Anterior cingulate cortex (tissue), 58 donors: ENCODE measurements at places on chromosomes 3 and 15.

GRCh38 chr3:6679510-6679909 lies 181.4 kb upstream of the GRM7 start:
- DNase-seq: no peak

DNA sequence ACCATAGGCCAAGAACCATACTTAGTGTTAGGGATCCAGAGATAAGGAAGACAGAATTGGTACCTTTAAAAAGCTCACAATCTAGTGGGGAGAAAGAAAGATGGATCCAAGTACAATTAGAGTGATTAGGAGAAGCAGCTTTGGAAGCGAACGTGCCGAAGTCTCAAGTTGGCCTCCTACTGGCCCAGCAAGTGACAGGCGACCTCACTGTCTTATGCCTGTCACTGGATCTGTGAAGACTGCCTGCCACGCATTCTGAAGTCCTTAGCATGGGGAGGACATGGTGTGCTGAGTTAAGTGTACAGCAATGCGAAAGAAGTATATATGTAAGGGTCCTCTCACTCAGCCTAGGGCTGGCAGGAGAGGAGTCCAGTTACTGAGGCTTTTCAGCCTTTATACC lies 141.0 kb downstream of the GABRB3 start:
- no peak for DNase-seq

- no peak for DNase-seq
Observed at GRCh38 chr3:35500641-35501350, 138.5 kb upstream of the ARPP21 start.

DNA sequence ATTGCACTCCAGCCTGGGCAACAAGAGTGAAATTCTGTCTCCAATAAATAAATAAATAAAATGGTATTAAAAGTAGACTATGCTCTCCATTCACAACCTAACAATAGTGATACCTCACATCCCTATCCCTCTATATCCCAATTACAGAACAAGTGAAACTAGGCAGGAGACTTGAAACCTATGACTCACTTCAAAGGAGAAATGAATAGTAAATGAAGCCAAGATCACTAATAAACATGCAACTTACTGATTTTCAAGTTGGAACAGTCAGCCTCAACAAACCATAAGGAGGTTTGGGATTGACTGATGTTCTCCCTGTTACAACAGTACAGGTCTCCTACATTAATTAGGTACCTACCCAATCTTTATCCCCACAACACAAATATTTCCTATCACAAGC lies 103.4 kb downstream of the GSK3B start:
- DNase-seq: no peak

GRCh38 chr3:196501316-196502044 lies 2.1 kb downstream of the RNF168 start:
- DNase-seq: no peak

- no peak for DNase-seq
Observed at GRCh38 chr3:38552364-38552763, 56.2 kb downstream of the EXOG start.

GRCh38 chr3:24450160-24450907 lies 44.3 kb downstream of the THRB start:
- no peak for DNase-seq

DNA sequence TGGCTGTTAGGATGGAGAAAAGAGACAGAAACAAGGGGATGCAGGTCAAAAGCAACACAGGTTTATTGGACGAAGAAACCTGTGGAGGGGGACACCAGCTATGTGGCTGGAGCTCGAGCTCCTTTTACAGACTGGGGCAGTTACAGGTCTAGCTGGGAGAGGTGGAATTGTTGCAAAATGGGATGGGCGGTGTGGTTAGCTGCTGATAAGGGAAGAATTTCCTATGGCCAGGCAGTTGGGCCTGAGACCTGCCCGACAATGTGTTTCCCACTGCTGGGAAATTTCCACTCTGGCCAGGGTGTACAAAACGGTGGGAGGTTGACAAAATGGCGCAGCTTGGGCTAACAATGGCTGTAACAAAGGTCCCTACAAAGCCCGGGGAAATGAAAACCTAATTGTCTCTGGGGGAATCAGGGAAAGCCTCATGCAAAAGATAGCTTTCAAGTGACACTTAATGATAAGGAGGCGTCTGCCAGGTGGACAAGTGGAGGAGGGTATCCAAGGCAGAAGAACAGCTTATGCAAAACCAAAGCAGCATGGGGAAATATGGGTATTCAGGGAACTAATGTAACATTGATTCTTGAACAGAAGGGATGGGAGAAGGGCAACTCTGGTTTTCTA lies 137.4 kb upstream of the SGO1 start:
- DNase-seq: no peak

DNA sequence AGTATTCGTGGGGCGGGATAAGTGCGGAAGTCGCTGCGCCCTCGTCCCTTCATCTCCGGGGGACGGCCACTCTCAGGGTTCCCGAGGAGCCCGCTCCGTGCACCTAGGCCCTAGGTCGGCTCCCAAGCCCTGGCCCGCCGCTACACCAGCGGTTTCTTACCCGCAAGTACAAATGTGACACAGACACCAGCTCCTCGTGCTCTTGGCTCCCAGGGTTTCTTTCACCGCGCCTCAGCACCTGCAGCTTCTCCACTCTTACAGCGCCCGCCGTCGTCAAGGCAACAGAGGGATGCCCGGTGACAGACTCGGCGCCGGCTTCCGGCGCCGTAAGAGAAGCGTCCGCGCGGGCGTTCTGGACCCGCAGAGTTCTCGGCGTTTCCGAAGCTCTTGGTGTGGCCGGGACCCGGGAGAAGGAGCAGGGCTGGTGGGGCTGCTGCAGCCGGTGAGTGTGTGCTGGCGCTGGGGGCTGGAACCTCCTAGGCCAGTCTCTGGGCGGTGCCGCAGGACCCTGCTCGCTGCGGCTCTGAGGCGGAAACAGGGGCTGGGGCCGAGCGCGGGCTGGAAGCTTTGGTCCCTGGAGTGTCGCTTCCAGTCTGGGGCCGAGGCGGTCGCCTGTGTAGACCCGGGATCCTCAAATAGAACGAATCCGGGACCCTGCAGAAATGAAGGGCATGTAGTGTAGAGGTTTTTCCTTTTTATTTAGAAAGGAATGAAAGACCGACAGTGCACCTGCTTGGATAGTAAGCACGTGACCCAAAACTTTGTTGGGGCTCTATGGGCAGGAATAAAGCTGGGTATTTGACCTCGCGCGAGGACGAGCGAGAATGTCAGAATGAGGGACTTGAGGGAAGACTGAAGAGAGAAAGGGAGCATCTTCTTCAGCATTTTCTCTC lies 155.4 kb upstream of the GOLGA6L4 start:
- peak; percentile 63 for DNase-seq

- no peak for DNase-seq
Observed at GRCh38 chr15:46213551-46213950, 578.7 kb downstream of the SQOR start.

DNA sequence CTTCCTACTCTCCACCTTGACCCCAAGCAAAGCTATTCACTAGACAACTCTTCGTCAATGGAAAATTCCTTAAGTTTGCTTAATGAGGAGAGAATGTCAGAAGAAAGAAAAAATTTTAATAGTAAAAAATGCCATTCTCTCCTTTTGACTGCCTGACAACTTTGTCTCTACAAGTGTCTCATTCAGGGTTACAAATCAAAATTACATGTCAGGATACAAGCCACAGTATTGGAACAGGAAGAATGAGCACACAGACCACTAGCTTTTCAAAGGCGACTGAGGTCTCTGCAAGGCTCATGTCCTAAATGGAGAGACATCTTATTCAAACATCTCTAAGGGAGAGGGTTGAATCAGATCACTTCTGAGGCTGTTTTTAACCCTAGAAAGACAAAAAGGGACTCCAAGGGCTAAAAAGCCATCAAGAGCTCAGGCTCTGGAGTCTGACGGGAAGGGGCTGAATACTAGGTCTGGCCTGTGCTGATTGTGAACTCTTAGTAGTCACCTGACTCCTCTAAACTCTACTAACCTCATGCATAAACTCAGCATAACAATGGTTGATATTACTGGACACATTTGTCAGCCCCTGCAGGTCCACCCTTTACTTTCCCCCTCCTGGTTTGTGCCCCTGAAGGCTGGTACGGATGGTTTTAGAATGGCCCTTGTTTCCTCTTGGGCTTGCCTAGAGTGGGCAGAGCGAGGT lies 12.8 kb upstream of the MEIS2 start:
- DNase-seq: no peak

DNA sequence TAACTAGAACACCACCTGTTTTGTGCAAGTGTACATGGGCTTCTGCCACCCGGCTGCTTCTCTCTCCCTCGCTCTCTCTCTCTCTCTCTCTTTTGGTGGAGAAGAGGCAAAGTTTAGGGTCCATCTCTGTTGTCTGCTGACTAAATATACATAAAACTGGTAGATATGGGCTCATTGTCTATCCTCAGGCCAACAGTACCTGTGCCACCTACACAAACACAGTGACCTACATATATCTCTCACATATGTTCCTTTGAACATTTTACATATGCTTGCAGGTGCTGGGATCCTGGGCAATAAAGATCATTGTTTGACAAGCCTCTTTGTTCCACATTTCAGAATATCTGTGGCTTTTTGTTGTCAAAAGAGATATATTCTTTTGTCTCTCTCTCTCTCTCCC lies 256.3 kb upstream of the KCNH8 start:
- DNase-seq: no peak

- no peak for DNase-seq
Observed at GRCh38 chr15:73324496-73325170, 44.1 kb downstream of the HCN4 start.

DNA sequence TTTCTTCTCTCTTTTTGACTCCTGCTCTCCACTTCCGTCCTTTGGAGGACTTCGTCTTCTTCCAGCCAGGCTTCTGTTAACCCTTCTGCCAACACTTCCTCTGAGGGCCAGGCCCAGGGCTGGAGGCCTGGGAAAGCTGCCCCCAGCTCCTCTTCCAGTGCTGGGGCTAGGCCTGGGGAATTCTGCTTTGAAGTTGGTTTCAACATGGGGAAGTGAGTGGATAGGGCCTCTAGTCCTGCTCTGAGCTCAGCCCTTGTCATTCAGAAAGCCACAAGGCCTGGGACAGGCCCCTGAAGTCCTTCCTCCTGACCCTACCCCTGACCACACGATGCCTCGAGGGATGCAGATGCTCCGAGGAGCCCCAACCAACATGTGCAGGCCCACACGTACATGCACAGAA lies 53.9 kb upstream of the HERC1 start:
- no peak for DNase-seq

- DNase-seq: no peak
Observed at GRCh38 chr15:37044915-37045648, 55.3 kb downstream of the MEIS2 start.

DNA sequence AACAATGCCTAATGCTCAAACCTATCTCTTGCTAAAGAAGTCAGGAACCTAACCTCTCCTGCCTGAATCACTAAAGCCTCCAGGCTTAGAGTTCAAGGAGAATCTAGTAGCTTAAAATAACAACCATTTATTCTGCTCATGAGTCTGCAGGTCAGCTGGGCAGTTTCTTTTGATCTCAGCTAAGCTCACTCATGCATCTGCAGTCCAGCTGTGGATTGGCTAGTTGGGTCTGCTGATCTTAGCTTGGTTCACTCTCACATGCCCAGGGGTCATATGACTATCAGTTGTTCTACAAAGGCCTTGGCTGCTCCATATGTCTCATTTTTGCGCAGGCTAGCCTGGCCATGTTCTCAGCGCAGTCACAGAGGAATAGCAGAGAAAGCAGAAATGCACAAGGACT lies 109.2 kb upstream of the STT3B start:
- no peak for DNase-seq

DNA sequence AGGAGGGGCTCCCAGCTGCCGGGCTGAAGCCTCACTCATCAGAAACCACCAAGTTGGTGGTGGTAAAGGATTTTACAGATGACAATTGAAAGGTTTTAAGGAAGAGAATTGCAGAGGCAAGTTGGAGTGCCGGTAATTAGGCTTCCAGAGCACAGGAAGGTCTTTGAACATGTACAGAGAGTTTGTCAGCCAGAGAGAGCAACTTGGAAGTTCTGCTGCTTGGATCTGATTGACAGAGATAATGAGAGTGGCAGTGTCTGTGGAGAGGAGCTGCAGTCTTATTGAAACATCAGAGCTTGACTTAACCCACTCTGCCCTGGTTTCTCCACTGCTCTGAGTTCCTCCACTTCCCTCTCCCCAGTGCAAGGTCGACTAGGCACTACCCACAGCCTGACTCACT lies 448.6 kb downstream of the EPHB1 start:
- DNase-seq: no peak

DNA sequence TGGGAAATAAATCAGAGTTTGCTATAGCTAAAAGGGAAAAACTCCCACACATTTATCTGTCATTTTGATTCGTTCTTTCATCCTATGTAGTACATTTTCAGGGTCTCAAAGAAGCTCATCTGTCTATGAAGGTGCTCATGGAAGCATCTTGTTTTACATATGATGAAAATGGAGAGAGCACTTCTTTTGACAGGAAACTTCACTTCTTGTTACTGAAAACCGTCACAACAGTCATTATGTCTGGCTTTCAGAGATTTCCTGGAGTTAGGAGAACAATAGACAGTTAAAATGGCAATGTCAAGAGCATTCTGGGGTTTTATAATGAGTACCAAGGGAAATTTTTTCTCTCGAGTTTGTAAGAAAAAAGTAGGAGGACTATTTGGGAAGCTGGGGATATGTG lies 83.3 kb downstream of the TMEM108 start:
- DNase-seq: no peak

GRCh38 chr3:172643506-172644179 lies 67.2 kb downstream of the NCEH1 start:
- DNase-seq: no peak

- no peak for DNase-seq
Observed at GRCh38 chr3:174308736-174309135, 550.4 kb upstream of the NAALADL2 start.

GRCh38 chr15:91559066-91559465 lies 294.4 kb upstream of the SLCO3A1 start:
- DNase-seq: no peak

GRCh38 chr3:9686050-9686550 lies 17.5 kb upstream of the CPNE9 start:
- DNase-seq: no peak

DNA sequence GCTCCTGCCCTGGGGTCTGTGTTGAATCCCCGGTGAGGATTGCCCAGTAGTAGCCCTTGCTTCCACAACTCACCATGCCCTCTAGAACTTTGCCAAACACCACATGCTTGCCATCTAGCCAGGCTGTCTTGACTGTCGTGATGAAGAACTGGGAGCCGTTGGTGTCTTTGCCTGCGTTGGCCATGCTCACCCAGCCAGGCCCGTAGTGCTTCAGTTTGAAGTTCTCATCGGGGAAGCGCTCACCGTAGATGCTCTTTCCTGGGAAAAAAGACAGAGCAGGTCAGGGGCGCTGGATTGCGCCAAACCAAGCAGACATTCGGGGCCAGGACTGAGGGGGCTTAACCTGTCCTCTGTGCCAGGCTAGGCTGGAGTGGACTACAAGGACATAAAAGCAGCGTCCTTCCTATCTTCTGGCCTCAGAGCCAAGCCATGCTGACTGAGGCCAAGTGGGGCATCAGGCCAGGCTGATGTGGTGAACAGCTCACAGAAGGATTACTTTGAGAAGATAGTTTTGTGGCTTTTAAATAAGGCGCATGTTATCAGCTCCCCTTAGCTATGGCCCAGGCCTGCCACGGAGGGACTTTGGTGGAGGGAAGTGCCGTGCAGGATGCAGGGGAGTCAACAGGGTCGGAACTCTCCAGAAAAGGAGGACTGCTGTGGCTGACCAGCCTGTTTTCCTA lies 5.3 kb downstream of the SNX22 start:
- DNase-seq: no peak
